SHP77 (cell line): ENCODE measurements at places on chromosomes 2 and 18.

DNA sequence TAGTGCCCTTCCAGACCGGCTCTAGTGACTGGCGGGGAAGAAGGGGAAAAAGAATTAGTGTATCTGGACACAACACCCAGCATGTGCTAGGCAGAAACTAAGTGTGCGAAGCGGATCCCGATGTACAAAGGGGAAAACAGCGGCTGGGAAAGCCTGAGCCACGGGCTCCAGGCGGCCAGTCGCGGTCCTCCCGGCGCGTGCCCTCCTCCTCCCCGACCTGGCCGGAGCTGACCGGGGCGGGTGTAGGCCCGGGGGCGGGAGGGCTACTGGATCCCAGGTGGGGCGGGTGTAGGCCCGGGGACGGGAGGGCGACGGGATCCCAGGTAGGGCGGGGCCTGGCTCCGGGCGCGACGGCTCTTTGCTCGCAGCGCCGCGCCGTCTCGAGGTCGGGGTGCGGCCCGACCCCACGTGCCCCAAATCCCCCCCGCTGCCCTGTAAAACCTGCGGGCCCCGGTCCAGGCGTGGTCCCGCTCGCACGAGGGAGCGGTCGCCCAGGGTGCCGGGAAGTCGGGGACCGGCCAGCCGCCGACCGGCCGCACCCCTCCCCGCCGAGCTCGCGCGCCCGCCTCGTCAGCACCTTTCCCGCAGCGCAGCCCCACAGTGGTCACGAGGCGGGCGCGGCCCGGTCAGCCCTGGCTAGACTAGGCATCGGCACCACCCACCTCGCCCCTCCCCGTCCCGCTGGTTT is 48.8 kb downstream of the C2orf42 start:
- no peak for DNase-seq

- no peak for DNase-seq
Observed at GRCh38 chr18:74268175-74268574, 23.6 kb downstream of the CYB5A start.

GRCh38 chr2:119485336-119486110 is 38.8 kb downstream of the SCTR start:
- no peak for DNase-seq

DNA sequence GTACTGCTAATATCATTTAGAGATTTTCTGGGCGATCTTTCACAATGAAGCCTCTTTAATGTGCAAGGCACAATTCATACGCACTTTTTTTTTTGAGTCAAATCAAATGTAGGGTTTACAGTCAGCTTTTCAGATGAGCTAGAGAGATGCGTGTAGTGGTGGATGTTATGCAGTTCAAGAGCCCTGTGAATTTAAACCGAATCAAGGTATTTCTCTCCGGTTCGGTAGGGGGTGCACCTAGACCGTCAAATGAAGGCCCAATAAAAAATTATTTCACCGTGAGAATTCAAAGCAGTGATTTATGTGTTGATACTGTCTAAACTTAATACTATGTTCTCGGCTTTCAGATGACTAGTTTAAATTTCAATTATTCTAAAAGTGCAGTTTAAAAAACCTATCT is 1.1 kb downstream of the PTH2R start:
- DNase-seq, result peak; percentile 58

DNA sequence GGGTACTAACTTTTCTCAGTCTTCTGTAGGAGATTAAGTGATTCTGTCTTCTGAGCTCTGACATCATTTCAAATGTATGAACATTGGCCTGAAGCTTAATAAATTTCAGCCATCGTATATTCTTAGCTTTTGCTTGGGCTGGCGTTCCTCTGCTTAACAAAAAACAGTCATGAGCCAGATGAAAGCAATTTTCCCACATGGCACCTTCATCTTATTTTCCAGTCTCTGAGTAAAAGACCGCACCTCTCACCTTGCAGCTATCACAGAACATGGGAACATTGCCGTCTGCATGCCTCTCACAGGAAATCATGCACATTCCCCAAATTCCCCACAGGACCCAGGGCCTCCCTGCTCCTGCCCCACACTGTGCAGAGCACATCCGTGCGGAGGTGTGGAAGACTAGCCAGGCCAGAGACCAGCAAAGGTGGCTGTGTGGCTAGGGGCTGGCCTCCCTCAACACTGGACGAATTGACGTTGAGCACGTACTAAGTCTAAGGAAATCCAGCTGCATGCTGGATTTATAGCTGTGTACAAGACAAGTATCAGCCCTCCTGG is 531.8 kb upstream of the ID2 start:
- DNase-seq, result no peak

DNA sequence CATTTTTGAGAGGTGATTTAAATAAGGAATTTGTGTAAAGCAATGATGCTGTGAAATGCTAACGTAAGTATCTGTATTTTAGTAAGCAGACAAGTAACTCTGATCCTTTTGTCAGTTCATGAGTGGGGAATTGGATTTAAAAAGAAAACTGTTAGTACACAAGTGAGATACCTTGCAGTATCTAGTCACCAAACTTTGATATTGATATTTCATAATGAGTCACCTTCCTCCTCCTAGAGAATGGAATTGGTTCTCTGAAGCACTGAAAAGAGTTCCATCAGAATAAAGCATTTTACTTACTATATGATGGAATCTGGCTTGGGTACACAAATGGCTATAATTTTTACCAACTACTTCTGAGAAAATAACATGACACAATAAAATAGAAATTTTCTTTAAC is 232.2 kb downstream of the ZNF804A start:
- DNase-seq, result no peak

DNA sequence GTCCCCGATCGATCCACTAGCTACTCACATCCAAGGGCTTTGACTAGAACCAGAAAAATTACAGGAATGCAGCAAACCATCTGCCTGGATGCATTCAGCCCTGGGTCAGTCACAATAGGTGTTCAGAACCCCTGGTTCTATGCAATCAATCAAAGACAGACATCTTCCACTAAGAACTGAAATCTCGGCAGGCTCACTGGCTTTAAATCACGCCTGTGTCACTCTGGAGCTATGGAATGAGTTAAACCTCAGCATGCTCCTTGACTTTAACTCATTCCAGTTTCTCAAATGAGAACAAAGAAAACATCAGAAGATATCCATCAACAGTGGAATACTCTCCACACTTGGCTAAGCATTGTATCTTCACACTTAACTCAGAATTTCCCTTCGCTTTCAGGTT is 68.1 kb upstream of the SPTBN1 start:
- no peak for DNase-seq

DNA sequence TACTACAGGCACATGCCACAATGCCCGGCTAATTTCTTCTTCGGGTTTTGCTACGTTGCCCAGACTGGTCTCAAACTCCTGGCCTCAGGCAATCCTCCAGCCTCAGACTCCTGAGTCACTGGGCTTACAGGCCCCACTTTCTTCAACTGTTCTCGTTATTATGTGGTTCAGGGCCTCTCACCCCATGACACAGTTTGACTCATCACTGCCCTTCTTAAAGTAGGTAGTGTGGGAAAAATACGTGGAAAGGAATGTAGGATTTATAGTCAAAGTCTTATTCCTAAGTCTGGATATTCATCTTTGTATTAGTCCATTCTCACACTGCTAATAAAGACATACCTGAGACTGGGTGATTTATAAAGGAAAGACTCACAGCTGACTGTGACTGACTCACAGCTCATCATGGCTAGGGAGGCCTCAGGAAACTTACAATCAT is 19.4 kb downstream of the CENPA start:
- DNase-seq, result no peak

DNA sequence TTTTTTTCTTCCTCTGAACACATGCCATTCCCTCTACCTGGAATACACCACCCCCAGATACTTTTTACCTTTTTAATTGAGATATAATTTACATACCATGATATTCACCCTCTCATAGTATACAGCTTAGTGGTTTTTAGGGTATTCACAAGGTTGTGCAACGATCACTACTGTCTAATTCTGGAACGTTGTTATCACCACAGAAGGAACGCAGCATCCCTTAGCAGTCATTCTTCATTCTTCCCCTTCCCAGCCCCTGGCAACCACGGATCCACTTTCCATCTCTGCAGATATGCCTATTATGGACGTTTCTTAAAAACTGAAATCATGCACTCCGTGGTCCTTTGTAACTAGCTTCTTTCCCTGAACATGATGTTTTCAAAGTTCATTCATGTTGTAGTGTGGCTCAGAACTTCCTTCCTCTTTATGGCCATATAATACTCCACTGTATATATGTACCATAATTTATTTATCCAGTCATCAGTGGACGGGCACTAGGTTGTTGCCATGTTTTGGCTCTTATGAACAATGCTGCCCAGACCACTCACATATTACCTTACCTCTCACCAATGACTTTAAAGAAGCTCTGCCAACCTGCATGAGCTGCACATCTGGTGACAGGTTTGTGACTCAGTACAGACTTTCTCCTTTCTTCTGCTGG is 168.9 kb downstream of the CTIF start:
- no peak for DNase-seq

GRCh38 chr2:26971911-26972786 is 1.7 kb downstream of the MAPRE3 start:
- no peak for DNase-seq

DNA sequence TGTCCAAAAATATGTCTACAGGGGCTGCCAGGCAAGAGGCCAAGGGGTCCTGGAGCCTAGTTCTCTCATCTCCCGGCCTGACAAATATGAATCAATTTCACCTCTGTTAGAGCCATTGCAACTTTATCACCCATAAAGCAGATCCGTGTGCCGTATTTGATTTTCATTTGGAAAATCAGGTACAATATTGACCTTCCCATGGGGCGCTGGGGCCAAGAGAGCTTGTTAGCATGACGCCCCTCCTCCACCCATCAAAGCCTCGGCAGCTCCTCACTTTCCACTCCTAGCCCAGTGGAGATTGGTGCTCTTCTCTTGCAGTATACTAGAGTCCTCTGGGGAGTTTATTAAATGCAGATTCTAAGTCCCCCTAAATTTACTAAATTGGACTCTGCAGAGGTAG is 96.8 kb downstream of the CAPN13 start:
- DNase-seq, result no peak

DNA sequence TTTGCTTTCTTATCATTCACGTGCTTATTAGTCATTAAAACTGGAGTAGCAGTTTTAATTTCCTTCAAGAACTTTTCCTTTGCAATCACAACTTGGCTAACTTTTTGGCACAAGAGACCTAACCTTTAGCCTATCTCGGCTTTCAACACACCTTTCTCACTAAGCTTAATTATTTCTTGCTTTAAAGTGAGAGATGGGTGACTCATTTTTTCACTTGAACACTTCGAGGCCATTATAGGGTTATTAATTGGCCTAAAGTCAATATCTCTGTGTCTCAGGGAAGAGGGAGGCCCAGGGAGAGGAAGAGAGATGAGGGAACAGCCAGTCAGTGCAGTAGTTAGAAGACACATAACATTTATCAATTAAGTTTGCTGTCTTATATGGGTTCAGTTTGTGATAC is 289.8 kb downstream of the RBM43 start:
- DNase-seq, result no peak

DNA sequence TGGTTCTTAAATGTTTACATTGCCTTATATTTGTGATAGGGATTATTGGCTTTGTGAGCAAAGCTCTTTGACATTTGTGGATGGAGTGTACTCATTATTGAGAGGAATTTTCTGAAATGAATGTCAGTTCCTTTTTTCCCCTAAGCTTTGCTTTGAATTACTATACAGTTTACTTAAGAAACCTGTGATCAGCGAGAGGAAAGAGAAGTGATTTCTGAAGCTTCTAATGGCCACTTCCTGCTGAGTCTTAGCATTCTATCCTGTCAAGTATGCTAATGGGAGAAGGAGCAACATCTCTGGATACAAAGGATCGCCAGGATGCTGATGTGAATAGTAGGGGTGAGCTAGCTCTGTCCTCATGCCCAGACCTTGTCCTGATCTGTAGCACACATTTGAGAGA is 47.8 kb upstream of the MGAT5 start:
- no peak for DNase-seq

DNA sequence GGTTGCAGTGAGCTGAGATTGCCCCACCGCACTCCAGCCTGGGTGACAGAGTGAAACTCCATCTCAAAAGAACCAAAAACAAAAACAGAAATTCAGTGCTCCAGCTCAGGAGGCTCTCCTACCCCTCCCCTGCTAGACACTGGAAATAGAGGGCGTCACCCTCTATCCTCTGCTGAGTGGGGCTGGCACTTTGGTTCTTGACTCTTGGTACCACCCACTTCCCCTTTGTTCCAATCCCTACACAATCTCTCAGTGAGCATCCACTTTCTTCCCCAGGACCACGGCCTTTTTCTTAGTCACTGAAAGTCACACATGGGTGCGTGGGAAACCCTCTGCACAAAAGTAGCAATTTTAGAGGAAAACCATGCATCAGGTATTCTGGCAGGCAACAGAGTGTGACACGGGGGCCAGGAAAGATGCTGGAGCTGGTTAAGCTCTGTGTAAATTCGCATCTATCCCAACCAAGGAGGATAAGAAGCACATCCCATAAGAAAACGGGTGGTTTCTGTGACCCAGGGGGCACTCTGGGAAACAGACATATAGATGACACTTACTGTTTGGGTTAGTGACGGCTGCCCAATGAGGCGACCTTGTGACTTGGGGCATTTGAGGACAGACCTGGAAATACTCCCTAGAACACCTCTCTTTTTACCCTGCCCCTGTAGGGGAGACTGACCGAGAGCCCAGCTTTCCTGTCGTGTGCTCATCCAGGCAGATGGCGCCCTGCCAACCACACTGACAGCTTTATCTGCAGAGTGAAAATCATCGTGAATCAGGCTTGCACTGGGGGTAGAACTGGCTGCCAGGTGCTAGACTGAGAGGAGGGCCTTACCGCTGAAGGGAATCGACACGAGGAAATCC is 7.7 kb downstream of the HJURP start:
- DNase-seq, result no peak

DNA sequence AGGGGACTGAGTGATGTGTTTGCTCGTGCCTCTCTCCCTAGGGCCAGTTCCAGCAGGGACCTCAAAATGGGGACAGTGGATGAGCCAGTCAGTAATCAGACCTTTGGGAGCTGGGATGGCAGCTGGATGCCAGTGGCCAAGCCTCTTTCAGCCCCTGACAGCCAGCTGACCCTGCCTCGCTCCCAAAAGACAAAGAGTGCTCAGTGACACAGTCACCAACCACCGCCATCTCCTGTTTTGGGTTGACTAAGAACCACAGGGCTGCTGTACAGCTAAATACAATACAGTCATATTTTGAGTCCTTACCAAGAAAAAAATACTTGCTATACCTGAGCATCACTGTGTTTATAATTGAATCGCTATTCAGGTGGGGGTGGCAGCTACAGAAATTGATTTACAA is 75.7 kb downstream of the POU3F3 start:
- no peak for DNase-seq

DNA sequence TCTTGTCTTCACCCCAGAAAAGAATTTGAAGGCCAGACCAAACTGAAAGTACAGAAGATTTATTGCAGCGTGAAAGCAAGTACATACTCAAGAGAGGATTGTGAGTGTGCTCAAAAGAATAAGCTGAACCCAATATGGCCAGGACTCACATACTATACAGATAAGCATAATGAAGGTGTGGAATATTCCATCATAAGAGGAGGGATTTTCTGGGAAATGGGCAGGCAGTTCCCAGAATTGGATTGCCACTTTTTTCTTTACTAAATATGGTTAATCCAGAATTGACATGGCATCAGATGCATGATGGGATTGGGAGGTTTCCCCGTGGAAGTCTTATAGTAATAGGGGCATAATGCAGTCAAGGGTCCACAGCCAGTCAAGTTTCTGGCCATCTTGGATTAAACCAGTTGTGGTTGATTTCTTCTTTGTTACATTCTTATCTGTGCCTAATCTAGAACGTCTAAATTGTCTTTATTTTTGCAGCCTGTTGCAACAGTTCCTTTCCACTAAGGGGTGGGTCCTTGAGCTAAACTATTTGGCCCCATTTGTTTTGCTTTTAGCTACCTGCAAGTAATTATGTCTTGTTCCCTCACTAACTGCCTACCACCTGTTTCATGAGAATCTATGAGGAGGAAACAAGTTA is 9.0 kb downstream of the SP140L start:
- DNase-seq, result no peak
